A172 (cell line): ENCODE measurements at places on chromosomes 1 and 21.

DNA sequence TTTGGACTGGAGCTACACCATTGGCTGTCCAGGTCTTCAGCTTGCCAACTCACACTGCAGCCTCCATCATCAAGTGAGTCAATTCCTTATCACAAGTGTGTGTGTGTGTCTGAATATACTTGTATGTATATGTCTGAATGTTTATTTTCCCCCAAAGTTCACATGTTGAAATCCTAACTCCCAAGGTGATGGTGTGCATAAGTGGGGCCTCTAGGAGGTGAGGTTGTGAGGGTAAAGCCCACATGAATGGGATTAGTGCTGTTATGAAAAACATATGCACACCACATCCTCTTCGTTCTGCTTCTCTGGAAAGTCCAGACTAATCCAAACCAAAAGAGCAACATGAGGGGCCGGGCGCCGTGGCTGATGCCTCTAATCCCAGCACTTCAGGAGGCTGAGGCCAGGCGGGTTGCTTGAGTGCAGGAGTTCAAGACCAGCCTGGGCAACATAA lies 48.7 kb upstream of the LBR start:
- DNase-seq: no peak

- DNase-seq: no peak
Measured at GRCh38 chr1:113278777-113279176, 111.5 kb upstream of the MAGI3 start.

GRCh38 chr21:18373606-18374005 lies 30.0 kb downstream of the TMPRSS15 start:
- DNase-seq: no peak

GRCh38 chr1:234588386-234588785 lies 21.6 kb downstream of the IRF2BP2 start:
- DNase-seq: no peak

DNA sequence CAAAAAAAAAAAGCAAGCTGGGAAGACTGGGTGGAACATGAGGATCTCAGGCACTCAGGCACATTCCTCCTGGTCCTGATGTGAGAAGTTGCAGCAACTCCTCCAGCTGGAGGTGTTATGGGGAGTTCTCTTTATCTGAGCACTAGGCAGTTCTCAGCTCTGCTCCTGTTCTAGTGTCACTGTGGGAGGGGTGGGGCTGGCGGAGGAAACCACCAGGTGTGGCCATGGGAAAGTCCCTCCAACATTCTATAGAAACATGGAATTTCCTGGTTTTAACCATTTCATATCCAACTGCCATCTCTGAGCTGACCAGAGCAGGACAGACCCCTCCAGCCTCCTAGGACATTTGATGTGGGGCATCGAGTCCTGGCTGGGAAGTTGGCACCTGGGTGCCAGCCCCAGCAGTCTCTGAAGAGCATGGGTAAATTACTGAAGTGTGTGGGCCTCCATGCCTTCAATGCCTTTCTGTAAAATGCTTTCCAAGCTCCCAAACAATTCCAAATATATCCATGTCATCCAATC lies 804 bp upstream of the IKBKE start:
- peak; percentile 62 for DNase-seq

DNA sequence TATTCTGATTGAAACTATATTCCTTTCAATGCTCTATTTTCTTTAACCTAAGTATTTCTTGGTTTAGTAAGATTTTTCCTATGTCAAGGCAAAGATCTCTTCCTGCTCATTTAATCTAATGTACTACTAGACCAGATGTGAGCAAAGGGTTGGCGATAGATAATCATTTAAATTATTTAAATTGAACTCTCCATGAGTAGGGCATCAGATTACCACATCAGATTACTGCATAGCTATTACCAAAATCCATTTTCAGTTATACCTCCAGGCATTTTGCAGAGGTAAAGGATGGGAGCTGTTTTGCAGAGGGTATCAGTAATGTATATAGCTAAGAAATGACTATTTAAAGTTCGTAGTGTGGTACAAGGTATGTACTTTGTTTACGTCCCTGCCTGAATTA lies 607.9 kb downstream of the PTPRC start:
- DNase-seq: no peak

DNA sequence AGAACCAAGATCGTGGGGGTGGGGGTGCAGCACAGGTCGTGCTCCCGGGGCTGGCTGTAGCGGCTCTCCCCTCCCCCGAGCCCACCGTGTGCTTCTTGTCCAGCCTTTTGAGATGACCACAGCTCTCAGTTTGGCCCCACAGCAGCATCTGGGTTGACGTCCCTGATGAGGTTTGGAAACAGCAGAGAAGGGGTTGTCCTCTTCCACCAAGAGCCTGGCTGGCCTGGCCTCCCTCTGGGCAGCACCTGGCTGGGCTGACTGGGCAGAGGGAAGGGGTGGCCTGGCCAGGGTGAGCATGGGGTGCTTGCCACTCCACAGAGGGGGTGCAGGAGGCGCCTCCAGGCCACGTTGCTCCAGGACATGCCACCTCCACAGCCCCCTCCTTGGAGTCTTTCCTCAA lies 61.5 kb downstream of the SKI start:
- DNase-seq: no peak

GRCh38 chr1:6464514-6464836 lies 1.5 kb downstream of the TNFRSF25 start:
- peak; percentile 46 for DNase-seq

DNA sequence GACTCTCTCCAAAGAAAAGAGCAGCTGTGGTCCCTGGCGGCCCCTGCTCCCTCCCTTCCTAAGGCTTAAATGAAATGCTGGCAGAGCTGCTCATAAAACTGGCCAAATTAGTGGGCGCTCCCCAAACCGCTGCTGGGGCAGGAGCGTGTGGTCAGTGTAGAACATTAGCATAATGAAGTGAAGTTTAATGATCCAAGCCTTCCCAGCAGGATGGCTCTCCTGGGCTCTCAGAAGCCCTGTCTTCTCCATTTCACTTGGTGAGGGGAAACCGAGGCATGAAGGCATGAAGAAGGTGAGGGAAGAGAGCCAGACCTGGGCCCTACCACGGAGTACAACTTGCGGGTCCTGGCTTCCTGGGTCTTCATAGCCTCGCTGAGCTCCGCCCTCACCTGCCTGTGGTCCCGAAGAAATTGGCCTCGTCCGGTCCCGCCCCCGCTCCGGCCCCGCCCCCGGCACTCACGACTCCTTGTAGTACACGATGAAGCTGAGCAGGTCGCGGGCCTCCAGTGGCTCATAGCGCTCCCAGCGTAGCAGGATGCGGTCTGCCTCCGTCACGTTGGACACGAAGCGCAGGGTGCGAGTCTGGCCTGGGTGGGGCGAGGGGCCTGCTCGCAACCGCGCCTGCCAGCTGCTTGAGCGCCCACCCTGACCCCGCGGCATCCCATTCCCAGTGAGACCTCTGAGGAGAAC lies 10.3 kb downstream of the INSRR start:
- no peak for DNase-seq

DNA sequence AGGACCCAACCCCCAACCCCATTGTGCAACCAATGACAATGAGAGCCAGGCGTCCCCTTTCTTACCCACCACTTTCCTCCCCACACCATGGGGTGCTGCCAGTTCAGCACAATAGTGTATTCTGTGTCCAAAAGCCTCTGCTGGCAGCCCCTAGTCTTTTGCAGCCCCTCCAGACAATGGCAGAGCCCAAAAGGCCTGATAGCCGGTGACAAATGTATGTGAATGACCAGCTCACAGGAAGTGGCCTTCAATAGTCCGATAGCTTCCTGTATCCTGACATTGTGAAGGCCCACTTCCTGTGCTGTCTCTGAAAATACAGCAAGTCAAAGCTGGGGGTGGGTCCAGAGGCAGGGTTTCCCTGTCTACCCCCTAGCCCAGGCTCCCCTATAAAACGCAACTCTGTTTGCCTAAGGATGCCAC lies 16.6 kb downstream of the SMIM12 start:
- no peak for DNase-seq
